ENCODE measurements at places on chromosomes 13 and 19.

- DNase-seq: no peak
Measured at GRCh38 chr19:6958791-6959190, 62.4 kb downstream of the MBD3L2B start.

DNA sequence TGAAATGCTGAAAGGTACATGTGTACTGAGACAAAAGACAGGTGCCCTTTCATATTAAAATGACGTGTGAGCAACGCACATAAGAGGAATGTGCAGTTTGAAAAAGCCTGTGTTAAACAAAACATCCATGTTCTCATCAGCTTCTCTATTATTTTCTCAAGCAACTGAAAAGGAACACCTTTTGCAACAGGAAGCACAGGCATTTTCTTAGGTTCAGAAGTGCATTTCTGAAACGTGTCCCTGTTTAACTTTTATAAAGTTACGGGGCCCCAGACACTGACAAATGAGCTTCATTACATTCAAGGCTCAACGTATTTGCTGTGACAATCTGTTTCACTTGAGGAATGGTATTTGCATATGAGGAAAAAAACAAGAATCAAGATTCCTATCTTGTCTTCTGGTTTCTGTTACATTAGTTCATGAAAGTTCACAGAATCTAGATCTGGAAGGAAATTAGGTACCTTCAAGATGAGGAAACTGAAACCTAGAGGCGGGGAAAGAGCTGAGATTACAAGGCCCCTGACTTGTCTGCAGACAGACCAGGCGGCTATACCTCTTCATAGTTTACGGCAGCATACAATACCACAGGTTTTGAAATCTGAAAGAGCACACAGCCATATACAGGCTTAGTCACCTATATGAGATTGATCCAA is 431.7 kb downstream of the KLF12 start:
- DNase-seq: no peak

DNA sequence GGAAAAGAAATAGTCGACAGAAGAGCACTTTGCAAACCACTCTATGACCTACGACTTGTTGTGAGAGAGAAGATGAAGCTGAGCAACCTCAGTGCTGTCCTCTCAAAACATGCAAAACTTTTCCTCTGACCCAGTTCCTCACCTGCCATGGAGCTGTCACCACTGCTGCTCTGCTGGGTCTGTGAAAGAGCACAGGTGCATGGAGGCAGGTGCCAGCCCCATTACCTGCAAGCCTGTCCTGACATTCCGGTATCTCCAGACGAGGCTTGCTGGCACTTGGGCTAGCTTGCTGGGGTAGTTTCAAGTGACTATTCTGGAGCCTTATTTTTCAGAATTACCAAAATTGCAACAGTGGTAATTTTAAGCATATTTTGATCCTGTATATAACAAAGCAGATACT is 49.5 kb upstream of the RFXAP start:
- no peak for DNase-seq

DNA sequence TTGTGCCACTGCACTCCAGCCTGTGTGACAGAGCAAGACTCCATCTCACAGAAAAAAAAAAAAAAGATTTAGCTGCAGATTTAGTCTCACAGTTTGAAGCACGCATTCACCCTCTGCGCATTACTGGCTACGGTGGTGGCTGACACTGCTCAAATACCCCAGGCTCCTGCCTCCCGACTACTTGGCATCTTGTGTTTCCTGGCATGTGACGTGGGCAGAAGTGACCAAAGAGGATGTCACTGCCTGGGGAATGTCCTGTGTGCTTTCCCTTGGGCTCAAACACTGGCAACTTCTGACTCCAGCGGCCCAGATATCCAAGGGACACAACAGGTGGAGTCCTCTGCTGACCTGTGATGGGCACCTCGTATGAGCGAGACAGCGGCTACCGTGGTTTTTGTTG is 24.7 kb upstream of the EIF3G start:
- no peak for DNase-seq

GRCh38 chr13:46058268-46058667 is 5.7 kb upstream of the ZC3H13 start:
- DNase-seq: no peak

GRCh38 chr19:16537111-16537510 is 5.1 kb downstream of the CHERP start:
- no peak for DNase-seq

GRCh38 chr19:42288387-42288786 is 13.5 kb upstream of the PRR19 start:
- DNase-seq: no peak

GRCh38 chr19:50266896-50267295 is 62.3 kb downstream of the KCNC3 start:
- no peak for DNase-seq

- no peak for DNase-seq
Measured at GRCh38 chr19:20060282-20060681, 17.5 kb upstream of the ZNF90 start.

GRCh38 chr19:4455719-4456475 is 1.7 kb downstream of the UBXN6 start:
- DNase-seq: peak; percentile 66

- no peak for DNase-seq
Measured at GRCh38 chr19:12828494-12828893, 5.9 kb downstream of the RTBDN start.

DNA sequence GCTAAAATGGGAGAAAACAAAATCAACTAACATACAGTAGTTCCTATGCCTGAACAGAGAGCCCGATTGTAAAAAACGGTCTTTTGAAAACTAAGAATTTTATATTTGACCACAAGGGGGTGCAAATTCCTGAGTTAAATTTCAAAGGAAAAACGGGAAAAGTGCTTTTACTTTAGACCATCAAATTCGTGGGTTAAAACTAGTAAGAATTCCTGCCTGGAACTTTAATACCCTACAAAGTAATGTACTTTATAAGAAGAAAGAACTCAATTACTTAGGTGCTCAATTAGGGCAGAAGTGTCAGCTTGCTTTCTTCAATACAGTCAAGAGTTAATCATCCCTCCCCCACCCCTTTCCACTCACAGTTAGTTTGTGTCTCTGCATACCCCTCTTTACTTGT is 69.8 kb downstream of the KCNRG start:
- DNase-seq: peak; percentile 70

DNA sequence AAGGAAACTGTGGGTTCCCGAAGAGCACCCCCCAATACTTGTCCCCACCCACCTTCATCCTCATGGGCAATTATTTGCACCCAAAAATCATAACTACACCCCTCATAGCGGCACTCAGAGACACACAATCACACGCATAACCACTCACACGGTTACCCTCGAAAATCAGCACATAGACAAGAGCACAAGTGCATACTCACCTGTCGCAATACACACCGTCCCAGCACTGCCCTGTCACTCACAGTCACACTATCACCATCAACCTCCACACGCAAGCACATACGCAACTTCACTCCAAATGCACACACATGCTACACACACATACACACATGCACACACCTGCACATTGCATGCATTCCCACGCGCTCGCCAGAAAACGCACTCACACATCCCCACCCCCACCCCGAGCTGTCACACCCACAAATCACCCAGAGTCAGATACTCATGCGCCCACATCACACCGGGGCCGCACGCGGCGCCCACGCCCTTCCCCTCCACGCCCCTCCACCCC is 535 bp downstream of the COL5A3 start:
- no peak for DNase-seq

- DNase-seq: no peak
Measured at GRCh38 chr19:48230555-48231129, 25.1 kb downstream of the CARD8 start.

DNA sequence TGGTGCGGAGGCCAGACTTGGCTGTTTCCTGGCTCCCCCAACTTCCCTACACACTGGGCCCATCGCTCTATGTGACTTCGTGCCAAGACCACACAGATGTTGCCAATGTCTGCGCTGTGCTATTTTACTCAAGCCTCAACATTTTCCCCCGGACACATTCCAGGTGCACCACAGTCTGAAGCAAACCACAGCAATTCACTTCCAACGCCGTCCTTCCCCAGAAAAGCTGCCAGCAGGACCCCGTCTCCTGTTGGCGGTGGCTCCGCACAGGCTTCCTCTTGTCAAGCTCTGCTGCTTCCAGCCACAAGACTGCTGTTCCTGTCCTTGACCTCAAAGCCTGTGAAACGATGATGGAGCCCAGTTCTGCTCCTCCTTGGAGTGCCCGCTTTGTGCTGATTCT is 100.7 kb downstream of the CRYL1 start:
- peak; percentile 92 for DNase-seq

All from astrocyte of the spinal cord (primary cell).